ENCODE measurements at places on chromosomes 12 and 14.

DNA sequence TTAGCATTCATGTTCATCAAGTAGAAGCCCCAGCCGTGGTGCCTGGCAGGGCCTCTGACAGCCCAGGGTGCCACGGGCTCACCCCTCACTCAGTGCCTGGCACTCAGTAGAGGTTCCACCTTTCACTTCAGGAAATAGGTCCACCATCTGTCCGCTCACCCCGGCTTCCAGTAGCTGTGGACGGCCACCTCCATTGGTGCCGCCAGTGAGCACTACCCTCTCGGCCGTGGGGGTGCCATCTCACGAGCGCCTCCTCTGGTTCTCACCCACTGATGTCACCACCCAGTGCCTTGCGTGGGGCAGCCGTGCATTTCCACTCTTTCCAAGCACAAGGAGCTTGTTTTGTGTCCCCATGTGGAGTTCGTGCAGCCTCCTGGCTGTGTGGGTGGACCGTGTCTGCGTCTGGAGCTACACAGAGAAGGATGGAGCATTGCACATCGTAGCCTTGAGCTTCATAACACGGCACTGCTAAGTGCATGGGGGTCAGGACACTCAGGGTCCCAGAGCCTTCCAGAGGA is 41.0 kb upstream of the MMP17 start:
- DNase-seq: no peak

DNA sequence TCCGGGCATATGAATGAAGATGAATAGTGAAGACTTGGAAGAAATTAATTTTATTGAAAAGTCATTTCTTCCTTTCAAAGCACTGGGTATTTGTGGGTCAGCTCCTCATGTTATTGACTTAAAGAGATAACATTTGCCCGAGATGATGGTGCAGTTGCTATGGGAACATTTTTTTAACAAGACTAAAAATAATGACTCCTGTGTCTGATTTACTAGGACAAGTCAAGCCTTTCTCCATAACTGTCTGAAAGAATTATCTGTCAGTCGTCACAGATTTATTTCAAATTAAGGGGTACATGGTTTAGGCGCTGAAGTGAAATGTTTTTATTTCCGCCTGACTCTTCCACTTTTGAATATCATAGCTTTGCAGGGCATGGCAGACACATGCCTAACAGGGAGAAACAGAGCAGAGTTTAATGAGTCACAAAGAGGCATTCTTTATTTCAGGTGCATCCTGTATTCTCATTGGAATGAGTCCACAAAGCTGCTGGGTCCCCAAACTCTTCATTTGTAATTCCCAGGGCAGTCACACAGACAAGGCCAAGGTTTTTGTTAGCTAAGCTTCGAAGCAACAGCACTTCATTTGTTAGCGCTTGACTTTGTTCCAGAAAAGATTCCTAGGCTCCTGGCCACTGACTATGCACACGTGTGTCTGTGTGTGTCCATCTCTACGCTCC is 4.3 kb upstream of the GPHB5 start:
- no peak for DNase-seq

- DNase-seq: no peak
Observed at GRCh38 chr14:92154283-92154942, 32.6 kb downstream of the CPSF2 start.

GRCh38 chr14:57559576-57559975 is 65.9 kb upstream of the CCDC198 start:
- no peak for DNase-seq

GRCh38 chr14:68528040-68528687 is 264.7 kb downstream of the ZFP36L1 start:
- no peak for DNase-seq

- no peak for DNase-seq
Observed at GRCh38 chr12:99223579-99223978, 424.0 kb upstream of the GARIN6 start.

DNA sequence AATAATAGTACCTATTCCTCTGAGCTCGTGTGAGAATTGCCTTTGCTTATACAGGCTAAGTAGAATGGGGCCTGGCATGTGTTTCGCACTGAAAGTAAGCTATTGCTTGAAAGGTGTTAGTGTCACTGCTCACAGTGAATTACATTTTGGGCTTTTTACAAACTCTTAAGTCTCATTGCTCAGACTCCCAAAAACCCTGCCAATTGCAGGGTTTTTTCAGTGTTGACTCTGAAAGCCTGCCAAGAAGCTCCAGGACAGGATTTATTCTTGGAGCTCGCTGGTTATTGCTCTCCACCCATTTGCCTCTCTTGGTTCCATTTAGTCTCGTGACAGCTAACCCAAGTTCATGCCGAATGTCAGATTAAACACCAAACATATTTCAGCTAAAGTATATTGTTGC is 39.8 kb downstream of the NOPCHAP1 start:
- no peak for DNase-seq

DNA sequence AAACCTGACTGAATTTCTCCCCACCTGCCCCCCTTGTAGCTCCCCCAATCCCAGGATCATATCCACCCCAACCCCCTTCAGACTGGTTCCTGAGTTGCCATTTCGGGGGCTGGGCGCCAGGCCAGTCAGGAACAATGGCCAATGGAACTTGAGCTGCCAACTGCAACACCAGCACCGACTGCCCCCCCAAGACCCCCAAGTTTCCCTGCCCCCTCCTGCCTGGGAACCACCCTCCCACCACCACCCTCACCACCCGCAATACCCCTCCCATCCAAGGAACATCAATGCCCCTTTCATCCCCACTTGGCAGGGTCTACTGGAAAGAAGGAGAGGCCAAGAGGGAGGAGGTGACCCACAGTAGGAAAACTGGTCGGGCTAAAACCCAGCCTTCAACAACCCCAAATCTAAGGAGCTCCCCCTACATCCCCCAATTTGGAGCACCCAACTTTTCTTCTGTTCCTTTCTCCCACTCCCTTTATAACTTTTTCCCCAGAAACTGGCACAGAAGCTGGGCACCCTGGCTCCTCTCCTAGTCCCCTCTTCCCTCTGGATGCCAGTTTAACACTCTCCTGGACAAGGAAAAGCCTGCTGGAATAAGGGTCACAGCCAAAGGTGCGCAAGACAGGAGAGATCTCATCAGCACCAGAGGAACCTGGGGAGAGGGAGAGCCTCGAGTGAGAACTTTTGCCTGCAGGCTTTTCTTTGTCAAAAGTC is 1.6 kb upstream of the NDRG2 start:
- no peak for DNase-seq

DNA sequence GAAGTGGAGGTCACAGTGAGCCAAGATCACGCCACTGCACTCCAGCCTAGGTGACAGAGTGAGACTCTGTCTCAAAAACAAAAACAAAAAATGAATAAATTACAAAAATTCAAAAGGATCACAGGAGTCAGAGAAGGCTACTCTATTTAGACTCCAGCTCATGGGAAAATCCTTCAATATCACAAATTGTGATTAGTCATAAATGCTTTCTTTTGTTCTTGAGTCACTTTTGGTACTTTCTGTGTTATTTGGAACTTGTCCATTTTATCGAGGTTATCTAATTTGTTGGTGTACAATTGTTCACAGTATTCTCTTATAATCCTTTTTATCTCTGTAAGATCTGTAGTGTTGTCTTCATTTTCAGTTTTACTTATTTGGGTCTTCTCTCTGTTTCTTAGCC is 18.9 kb downstream of the ALDH2 start:
- DNase-seq: no peak

GRCh38 chr12:26680727-26681455 is 152.1 kb downstream of the ITPR2 start:
- DNase-seq: no peak

DNA sequence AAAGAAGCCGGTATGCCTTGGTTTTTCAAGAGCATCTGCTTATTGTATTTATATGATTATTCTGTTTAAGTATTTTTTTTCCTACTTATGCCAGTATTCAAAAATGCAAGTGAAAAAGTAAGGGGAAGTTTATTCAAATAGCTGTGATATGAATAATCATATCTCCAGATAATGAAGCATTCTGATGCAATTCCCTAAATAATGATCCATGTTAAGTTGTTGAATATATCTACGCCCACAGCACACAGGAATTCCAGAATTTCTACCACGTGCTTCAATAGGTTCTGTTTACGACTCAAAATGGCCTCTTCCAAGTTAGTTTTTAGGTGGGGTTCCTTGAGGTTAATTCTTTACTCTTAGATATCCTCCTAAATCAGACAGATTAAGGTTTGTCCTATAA is 208.3 kb downstream of the NAV3 start:
- no peak for DNase-seq

GRCh38 chr14:31070431-31070830 is 44.3 kb upstream of the STRN3 start:
- DNase-seq: no peak

GRCh38 chr14:100440207-100440631 is 117.1 kb downstream of the SLC25A47 start:
- no peak for DNase-seq

GRCh38 chr12:119115296-119115905 is 63.3 kb upstream of the HSPB8 start:
- DNase-seq: no peak

DNA sequence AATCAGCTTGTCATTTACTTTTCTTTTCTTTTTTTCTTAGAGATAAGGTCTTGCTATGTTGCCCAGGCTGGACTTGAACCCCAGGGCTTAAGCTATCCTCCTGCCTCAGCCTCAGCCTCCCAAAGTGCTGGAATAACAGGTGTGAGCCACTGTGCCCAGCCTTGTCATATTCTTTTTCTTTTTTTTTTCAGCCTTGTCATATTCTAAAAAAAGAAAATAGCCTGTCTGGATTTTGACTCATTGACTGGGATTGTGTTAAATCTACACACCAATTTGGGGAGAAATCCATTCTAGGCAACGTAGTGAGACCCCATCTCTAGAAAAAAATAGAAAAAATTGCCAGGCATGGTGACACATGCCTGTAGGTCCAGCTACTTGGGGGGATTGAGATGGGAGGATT is 24.1 kb downstream of the ATP5MC2 start:
- no peak for DNase-seq

- DNase-seq: no peak
Observed at GRCh38 chr14:101367421-101368261, 193.7 kb upstream of the DIO3 start.

DNA sequence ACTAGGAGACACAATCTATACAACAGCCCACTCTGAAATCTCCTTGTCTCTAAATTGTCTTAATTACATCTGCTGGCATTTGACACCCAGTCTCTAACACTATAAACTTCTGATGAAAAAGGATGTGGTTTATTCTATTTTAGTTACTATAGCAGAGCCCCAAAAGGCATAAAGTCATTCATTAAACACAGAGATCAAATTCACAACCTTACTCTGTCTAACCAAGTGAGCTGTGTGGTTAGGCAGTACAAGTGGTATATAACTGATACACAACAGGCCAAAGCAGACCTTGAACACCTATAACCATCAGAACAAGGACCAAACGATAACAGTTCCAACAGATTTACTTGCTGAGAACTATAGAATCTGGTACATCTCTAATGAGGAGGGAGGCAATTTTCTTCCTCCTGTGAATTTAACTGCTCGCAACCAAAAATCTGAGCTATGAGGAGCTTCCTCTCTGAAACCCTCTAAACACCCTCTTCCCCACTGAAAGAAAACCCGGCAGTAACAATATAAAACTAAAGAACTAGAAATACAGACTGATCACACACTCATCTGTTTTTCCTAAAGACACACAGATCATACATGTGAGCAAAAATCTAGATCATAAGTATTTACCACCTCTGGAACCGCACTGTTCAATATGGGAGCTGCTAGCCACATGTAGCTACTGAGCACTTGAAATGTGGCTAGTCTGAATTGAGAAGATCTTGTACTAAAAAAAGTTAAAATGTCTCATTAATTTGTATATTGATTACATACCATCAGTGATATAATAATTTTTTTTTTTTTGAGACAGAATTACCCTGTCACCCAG is 17.7 kb downstream of the SPPL3 start:
- no peak for DNase-seq

GRCh38 chr14:93975791-93976476 is 436 bp downstream of the ASB2 start:
- DNase-seq: no peak

DNA sequence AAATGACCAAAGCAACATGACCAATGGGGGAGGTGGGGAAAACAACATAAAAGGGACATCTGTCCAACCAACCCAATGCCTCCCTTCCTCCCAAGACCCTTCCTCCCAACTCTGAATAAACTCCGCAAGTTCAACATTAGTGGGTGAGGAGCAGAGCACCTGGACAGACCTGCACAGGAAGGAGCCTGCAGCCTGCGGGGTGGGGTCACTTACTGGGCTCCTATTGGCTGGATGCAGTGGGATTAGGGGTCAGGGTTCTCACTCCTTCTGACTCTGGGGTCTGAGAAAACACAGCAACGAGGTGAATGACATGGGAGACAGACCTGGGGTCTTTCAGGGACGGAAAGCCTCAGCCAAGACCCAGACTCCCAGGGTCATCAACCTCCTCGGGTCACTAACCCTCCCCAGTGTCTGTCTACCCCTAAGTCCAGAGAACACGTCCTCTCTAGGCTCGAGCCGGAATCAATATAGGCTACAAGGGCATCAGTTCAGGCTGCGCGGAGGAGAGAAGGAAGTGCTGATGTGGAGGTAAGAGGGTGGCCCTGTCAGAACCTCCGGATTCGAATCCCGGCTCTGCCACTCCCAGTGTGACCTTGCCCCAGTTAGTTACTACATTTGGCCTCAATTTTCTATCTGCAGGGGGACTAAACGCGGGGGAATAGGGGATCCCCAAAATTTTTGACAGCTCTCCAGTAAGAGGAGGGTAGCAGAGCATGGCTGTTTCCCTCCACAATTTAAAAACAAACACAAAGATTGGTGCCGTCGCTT is 860 bp downstream of the NDRG2 start:
- DNase-seq: no peak

- DNase-seq: no peak
Observed at GRCh38 chr12:13918897-13919296, 62.5 kb downstream of the GRIN2B start.

DNA sequence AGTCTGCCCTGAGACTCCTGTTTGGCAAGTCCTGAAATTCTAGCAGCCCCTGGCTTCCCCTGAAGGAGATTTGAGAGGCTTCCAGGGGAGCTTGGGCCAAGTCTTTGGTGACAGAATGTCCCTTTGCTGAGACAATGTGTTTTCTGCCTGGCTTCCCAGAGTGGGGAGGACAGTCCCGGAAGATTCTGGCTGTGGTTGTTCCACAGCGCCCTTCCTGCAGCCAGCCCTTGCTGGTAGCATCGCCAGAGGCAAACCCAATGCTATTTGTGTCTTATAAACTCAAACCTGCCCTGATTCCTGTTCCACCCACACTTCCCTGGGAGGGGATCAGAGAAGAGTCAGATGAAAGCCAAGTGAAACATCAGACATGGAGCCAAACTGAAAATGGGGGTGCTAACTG is 56.4 kb upstream of the OAS1 start:
- no peak for DNase-seq

GRCh38 chr14:72833174-72833573 is 60.7 kb downstream of the DPF3 start:
- DNase-seq: no peak

DNA sequence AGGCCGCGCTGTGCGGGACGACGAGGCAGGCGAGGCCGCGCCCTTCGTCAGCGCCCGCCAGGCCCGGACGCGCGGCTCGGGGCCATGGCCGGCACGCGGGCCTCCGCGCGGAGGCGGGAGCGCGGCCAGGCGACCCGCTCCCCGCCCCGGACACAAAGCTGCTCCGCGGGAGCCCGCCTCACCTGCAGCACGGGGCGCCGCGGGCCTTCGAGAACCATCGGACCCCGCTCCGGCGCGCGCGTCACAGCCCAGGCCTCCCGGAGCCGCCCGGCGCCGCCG is 342 bp downstream of the DICER1 start:
- DNase-seq: no peak

Measured in activated naive CD4-positive, alpha-beta T cell (primary cell).